ENCODE measurements at places on chromosomes 16 and 17. TPM values are rescaled to one million over a fixed set of nuclear protein-coding genes. Genes with fewer than 3 reads are reported as not detected.

Gene KRT40
- total RNA-seq = not detected

Gene ITGA2B
- total RNA-seq = not detected

Gene USP10
- 33.5 TPM for total RNA-seq

Gene C16orf90
- not detected for total RNA-seq

Gene GCGR
- not detected for total RNA-seq

Gene ACSM2A
- total RNA-seq = not detected

Gene PSMB10
- 8.8 TPM for total RNA-seq

All from MG63 (cell line).